CD8-positive, alpha-beta memory T cell (primary cell): ENCODE measurements at places on chromosomes 4 and X. TPM values are rescaled to one million over a fixed set of nuclear protein-coding genes. Genes with fewer than 3 reads are reported as not detected.

The ERCC6L gene
- 9.7 TPM for total RNA-seq

DNA sequence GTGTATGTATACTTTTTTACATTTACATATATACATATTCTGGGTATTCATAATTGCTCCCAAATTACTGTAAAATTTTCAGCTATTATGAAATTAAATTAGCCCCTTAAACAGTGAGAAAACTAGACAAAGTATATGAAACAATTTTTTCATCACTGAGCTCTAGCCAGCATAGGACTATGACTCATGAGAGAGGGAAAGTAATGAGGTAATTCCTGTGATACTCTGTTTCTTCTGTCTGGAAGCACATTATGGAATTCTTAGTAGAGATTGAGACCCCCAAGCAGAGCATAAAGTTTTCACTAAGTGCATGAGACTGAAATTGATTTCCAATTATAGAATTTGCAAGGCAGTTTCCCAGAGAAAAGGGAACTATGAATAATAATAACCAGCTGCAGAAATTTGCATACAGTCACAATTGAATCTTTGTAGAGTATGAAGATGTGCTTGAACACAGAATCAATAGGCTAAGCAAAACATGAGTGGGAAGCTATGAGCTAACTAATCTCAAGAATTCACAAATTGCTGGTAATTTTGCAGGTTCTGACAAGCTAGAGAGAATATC lies 779.3 kb downstream of the ARAP2 start:
- H3K36me3 ChIP-seq: no peaks in the 10 kb centered on the region
- H3K4me3 ChIP-seq: no peak overlapping the region
- no peaks in the 10 kb centered on the region for H3K4me1 ChIP-seq
- H3K27me3 ChIP-seq: no peaks in the 10 kb centered on the region

The TEX13C gene
- total RNA-seq: not detected

The FAM9B gene
- not detected for total RNA-seq
